ENCODE measurements at places on chromosomes 7 and 10.

DNA sequence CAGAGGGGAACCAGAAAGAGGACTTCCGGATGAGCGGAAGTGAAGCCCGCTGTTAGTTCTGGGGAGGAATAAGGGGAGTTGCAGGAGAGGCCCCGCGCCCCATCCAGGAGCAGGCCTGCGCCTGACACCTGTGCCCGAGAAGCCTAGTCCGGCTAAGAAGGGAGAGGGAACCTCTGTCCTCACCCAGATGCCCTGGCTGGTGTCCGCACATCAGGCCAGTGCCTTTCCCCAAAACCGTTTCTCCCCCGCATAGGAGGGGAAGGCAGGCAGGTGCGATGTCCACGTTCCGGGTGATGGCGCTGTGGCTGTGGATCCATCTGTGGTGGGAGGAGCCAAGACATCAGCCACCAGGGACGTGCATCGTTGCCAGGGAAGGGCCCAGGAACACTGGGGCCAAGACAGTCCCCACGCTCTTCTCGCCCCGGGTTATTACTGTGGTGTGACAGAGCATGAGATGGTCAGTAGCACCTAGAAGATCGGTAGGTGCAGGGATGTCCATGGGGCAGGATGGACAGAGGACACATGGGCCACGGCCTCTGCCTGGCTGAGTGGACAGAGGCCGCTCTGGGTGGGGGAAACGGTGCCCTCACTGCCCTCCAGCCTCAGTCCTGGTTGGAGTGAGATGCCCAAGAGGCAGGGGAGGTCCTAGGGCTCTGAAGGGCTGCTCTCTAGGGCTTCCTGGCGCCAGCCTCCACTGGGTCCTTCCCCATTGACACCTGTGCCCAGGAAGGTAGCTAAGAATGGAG, 262.7 kb downstream of the CELF2 start:
- DNase-seq = no peak

DNA sequence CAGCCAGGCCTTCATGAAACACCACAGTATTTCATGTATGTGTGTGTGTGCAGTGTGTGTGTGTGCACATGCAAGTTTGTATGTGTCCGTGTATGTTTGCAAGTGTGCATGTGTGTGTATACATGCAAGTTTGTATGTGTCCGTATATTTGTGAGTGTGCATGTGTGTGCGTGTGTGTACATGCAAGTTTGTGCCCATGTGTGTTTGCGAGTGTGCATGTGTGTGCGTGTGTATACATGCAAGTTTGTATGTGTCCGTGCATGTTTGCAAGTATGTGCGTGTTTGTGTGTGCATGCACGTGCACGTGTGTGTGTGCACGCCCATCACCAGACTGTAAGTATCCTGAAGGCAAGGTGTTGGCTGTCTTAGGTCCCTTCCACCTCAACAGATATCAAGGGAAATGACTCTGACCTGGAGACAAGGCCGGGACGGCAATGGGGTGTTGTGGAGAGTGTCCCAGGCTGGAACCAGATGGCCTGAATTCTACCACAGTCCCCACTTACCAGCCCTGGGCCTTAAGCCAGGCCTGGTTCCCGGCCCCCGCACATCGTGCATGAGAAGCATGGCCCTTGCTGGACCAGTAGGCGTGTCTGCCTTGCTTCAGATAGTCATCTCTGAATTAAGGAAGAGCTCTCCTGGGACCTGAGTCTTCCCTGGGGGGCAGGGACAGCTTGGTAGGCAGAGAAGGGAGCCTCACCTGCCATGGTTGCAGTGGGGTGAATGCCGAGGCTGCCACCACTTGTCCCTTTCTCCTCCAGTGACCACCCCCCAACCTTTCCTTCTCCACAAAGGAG, 140.0 kb downstream of the GRK5 start:
- no peak for DNase-seq

DNA sequence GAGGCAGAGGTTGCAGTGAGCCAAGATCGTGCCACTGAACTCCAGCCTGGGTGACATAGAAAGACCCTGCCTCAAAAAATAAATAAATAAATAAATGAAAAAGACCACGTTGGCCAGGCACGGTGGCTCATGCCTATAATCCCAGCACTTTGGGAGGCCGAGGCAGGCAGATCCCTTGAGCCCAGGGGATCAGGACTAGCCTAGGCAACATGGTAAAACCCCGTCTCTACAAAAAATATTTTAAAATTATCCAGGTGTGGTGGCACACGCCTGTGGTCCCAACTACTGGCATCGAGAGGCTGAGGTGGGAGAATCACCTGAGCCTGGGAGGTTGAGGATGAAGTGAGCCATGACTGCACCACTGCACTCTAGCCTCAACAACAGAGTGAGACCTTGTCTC, 116.7 kb upstream of the PDLIM1 start:
- no peak for DNase-seq

GRCh38 chr7:14590206-14590605, 312.3 kb downstream of the DGKB start:
- DNase-seq = no peak

DNA sequence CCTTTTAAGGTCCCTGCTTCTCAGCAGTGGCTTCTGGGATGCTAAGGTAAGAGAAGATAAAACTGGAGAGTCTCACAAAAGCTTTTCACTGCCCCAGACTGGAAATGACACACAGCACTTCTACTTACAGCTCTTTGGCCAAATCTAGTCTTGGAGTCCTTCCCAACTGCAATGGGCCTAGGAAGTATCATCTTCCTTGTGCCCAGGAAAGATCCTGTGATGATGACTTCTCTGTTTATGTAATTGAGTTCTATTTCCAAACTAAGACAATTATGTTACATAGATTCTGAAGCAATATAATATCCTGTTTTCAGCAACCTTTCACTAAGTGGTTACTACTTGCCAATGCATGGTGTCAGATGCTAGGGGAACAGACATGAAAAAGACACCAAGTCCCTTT, 234.1 kb downstream of the PTEN start:
- no peak for DNase-seq

- no peak for DNase-seq
Observed at GRCh38 chr10:124472071-124472470, 10.4 kb downstream of the LHPP start.

GRCh38 chr10:59854571-59854970, 51.8 kb downstream of the CCDC6 start:
- no peak for DNase-seq

DNA sequence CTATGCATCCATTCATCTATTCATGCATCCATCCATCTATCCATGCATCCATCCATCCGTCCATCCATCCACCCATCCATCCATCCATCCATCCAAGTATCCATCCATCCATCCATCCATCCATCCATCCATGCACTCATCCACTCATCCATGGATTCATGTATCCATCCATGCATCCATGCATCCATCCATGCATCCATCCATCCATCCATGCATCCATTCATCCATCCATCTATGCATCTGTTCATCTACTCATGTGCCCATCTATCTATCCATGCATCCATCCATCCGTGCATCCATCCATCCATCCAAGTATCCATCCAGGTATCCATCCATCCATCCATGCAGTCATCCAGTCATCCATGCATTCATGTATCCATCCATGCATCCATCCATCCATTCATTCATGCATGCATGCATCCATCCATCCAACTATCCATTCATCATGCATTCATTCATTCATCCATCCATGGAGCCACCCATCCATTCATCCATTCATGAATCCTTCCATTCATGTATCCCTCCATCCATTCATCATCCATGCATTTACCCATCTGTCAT, 132.0 kb downstream of the DYNC2I1 start:
- no peak for DNase-seq

DNA sequence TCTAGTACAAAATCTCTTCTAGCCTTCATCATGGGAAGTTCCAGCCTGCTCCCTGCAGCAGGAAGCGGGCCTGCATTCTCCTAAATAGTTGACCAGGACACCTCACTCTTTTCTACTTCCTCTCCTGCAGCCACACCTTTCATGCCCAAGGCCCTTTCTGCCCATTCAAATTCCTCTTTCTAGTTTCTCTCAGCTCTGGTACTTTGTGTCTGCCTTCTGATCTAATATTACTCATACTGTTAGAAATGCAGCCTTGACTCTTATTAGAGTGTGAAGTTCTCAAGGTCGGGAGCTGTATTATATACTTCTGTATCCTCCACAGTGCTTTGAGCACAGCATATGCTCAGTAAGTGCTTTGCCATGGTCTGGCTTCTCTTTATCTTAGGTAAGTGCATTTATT, 103.1 kb downstream of the PRKCQ start:
- no peak for DNase-seq

GRCh38 chr7:44323381-44324203, 1.8 kb downstream of the CAMK2B start:
- no peak for DNase-seq

DNA sequence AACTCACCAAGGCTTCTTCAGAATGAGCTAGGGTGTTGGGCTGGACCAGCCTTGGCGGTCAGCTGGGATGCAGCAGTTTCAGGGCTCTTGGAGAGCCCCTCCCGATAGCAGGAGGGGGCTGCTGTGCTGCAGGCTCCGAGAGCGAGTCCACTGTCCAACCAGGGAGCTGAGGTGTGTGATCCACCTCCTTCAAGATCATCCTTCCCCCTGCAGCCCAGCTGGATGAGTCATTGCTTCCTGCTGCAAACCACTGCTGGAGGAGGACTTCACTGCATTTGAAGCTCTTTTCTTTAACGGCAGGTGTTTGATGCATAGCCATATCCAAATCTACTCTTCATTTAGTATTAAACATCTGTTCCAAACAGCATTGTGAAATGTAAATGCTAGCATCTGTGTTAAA, 54.2 kb upstream of the EBF3 start:
- DNase-seq = no peak

DNA sequence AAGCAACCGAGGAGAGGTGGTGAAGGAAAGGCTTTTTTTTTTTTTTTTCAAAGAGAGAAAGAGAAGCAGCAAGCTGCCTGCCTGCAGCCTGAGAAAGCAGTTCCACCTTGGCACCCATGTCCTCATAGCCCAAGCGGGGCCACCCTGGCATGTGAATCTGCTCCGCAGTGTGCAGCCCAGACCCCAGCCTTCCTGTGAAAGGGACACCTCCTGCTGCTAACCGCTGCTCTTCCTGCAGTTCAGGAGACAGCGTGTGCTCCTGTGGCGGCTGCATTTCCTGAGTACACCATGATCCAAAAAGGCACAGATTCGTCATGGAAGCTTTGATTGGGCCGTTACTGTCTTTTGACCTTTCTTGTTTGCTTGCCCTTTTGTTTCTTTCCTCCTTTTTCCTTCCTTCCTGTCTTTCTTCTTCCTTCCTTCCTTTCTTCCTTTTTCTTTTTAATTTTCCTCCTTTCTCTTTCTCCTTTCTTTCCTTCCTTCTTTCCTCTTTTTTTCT, 38.1 kb downstream of the IKZF1 start:
- peak; percentile 32 for DNase-seq

GRCh38 chr7:57482-58255, 134.7 kb upstream of the FAM20C start:
- DNase-seq = no peak

DNA sequence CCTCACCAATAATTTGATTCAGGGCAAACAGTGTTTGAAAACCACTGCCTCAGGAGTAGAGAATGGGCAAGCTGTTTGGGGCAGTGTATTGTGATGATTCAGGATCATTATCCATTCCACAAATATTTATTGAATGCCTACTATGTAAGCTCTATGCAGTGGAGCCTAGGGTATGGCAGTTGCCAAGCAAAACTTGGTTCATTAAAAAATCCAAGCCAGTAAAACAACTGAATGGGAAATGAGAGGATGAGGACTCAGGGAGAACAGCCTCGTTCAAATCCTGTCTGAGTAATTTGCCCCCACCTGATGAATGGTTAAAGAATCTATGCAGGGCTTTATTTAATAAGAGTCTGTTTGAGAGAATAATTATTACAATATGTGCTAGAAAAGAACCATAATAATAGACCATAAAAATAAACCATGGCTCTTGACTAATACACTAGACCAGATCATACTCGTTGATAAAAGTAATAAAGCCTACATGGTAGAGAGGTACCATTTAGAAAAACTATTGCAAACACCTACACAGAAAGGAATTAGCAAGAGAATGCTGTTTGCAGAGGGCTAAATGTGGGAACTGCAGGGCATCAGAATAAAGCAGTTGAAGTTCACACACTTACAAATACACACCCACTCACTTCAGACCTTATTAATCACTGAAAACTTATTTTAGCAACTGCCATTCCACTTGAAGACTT, 71.7 kb downstream of the CREB5 start:
- no peak for DNase-seq

DNA sequence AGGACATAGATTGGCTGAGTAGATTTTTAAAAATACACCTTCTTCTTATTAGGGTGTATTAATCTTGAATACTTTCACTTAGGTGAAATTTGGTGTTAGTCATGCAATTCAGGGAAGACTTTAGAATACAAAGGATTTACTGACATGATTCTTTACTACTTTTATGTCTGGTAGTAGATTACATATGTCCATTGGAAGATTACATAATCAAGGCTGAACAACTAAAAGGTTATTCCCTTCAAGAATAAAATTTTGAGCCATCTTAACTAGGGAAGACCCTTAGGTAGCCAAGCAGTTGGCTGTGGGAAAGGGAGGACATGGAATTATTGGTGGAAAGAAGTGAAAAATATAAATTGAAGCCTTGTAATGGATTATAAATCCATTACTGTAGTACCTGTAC, 165.0 kb downstream of the ITGB1 start:
- DNase-seq = no peak

DNA sequence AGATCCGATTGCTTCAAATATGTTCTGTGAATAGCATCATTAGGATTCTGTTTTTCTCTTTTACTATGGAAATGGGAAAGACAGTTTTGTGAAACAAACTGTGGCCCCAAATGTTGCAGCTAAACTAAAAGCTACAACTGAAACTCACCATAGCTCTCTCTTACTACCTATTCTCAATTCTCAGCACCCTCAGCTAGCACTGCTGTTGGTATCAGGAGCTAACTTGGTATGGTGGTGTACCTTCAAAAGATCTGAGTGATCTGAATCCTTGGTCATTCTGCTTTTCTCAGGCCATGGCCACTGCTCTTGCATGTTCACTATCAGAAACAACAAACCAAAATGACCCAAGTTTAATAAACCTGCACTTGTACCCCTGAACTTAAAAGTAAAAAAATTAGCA, 1208.0 kb downstream of the SORCS1 start:
- no peak for DNase-seq

GRCh38 chr10:110363572-110364411, 59.1 kb upstream of the SMNDC1 start:
- DNase-seq = no peak

DNA sequence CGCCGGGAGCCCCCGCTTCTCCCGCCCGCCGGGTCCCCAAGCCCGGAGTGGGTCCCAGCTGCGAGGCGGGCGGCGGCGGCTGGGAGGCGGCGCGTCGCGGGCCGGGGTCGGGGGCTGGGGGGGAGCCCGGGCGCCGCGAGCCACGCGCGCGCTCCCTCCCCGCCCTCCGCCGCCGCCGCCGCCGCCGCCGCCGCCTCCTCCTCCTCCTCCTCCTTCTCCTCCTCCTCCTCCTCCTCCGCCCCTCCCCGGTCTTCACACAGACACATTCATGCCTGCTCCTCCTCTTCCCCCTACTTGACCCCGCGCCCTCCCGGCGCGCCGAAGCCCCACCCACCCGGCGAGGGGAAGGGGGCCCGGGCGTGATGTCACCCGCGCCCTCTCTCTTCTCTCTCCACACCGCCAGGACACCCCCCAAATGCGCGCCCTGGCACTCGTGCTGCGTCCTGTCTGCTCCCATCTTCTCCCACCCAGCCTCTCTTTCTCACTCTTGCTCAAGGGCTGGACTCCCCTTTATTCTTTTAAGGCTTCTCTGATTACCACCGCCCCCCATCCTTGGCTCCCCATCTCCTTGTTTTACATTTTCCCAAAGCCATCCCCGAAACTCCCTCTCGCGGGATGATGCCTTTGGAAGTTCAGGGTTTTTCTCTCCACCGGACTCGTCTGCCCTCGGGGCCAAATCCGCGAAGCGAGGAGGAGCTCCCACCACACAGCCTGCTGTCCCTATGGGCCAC, 967 bp upstream of the GLI3 start:
- no peak for DNase-seq
